DMS 273 treated with DMSO at 0.1 percent for 48 hours (cell line): ENCODE measurements at places on chromosomes 4 and X.
A peak's percentile ranks its signal among the peaks of the same experiment; 100 is the strongest.

- DNase-seq = no peak
These were observed 282.3 kb downstream of the INPP4B start for GRCh38 chr4:142563682-142564291.

- no peak for DNase-seq
These were observed 925.6 kb downstream of the SH3BGRL start for GRCh38 chrX:82127228-82128123.

DNA sequence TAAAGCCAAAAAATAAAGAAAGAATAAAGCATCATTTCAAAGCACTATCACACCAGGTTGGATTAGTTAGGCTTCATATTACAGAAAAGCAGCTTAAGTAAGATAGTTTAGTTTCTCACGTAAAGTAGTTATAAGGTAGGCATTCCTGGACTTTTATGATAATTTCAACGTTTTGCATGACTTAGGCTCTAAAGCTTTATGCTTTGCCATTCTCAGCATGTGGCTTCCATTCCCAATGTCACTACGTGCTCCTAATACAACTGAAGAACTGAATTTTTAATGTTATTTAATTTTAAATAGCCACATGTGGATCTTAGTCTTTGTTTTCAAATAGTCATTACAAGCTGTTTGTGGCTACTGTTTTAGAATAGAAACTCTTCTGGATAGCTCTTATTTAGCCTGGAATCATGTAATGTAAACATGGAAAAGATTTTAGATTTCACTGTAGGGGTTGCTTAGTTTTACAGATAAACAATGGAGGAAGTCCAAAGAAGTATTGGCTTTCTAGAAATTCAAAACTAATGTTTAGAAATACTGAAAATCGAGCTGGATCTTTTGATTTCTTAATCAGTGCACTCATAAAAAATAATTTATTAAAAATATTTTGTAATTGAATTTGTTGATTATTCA lies 710.0 kb downstream of the IL1RAPL1 start:
- no peak for DNase-seq

DNA sequence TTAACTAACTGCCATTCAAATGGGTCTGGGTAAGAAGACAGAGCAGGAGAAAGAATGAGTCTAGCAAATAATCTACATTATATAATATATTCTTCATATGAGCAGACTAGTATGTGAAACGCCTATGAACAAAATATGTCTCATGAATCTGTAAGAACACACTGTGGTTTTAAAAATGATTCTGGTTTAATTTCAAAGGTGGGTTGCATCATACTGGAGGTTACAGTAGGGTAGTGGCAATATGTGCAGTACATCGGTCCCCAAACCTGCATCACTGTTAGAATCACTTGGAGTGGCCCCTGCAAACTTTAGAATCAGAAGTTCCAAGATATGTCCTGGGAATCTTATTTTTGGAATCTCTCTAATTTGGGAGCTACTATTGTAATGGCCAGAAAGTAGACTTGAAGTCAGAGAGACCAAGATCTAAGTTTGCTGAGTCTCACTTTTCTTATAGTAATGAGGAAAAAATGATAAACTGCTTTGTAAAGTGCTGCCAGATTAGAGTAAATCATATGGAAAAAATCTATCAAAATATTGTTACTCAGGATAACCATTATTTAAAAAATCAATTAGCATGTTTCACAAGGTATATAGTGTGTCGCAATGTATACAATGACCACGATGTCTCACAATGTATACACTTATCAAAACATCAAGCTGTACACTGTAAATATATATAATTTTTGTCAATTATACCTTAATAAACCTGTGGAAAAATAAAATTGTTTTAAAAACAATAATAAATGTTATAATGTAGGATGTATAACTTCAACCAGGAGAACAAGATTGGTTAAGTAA lies 37.9 kb upstream of the ARSJ start:
- no peak for DNase-seq

DNA sequence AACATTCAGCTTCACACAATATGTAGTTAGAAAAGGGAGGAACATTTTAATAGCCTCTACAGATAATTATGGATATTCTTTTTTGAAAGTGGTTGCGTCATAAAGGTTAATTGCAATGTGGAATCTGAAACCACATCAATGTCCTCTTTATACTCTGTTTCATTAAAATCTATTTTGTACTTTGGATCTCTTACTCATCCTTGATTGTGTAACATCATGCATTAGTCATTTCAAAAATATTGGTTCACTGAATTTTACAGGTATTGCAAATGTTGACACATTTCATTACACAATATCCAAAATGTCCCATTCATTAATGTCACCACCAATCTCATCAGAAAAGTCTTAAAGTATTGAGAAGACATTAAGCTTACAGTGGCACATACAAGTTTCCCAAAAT lies 62.7 kb upstream of the USP9X start:
- no peak for DNase-seq

DNA sequence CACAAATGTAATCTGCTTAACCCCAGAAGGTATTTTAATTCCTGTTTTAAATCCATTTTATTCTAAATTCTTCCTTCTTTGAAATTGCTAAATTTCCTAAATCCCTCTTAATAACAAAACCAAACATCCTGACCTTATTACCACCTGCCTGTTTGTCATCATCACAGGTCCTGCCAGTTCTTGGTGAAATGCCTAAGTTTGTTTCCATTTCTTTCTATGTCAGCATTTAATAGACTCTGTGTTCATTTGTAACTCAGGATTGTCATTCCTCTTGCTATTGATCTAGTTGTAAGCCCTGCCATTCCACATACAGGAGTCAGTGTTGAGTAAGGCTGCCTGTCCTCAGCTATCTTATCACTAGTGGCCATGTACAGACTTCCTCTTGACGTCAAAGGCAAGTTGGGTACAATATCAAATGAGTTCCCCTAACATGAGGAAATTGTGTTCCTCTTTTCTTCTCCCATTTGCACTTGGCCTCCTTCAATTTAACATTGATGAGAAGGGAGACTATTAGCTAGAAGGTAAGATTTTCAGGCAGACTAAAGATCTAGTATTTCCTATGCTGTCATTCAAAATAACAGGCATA lies 440.1 kb downstream of the AFF2 start:
- no peak for DNase-seq

DNA sequence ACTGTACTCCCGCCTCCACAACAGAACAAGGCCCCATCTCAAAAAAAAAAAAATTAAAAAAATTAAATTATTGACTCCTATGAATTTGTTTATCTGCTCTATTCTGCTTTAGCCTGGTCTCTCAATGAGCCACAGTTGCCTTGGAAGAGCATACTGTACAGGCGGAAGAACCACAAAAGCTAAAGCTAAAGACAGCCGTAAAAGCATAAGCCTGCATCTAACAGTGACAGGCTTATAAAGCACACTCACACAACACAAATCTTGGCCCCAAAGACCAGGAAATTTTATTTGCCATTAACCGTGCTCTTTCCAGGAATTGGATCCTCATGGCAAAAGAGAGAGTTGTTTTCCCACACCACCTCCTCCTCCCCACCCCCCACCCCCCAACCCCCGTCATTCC lies 53.5 kb upstream of the KLF3 start:
- no peak for DNase-seq

DNA sequence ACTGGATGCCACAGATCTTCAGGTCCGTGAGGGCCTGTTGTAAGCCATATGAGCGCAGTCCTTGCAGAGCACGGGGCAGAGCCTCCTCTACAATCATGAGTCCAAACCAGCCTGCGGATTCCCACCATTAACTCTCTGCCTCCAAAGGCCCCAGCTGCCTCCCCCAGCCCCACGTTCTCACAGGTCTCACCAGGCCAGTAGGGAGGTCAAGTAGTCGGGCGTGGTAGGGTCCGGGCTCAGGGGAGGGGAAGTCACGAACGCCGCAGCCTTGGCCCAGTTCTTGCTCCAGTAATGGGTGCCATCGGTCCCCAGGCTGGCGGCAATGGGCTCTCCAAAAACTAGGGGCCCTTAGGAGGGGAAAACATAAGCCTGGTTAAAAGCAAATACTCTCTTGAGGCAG lies 53.6 kb downstream of the CRMP1 start:
- no peak for DNase-seq

GRCh38 chr4:68079928-68080327 lies 49.7 kb downstream of the TMPRSS11F start:
- no peak for DNase-seq

GRCh38 chrX:118724775-118725174 lies 2.6 kb upstream of the IL13RA1 start:
- DNase-seq = no peak

- no peak for DNase-seq
These were observed 73.5 kb upstream of the FHDC1 start for GRCh38 chr4:152862608-152863007.

GRCh38 chrX:45850775-45851433 lies 650.2 kb upstream of the DIPK2B start:
- no peak for DNase-seq

DNA sequence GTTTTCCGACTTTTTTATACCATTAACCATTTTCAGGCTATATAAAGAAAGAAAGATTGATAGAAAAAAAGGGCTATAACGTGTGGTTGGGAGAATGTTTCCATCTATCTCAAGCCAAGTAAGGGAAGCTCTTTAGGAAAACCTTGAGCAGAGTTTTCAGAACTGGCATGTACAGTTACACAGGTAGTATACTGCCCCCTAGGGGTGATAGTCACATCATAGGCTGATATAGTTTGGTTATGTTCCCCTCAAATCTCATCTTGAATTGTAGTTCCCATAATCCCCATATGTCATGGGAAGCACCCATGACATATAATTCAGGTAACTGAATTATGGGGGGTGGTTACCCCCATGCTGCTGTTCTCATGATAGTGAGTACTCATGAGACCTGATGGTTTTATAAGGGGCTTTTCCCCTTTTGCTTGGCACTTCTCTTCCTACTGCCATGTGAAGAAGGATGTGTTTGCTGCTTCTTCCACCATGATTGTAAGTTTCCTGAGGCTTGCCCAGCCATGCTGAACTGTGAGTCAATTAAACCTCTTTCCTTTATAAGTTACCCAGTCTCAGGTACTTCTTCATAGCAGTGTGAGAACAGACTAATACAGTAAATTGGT lies 186.8 kb downstream of the TMA16 start:
- peak; percentile 8 for DNase-seq

DNA sequence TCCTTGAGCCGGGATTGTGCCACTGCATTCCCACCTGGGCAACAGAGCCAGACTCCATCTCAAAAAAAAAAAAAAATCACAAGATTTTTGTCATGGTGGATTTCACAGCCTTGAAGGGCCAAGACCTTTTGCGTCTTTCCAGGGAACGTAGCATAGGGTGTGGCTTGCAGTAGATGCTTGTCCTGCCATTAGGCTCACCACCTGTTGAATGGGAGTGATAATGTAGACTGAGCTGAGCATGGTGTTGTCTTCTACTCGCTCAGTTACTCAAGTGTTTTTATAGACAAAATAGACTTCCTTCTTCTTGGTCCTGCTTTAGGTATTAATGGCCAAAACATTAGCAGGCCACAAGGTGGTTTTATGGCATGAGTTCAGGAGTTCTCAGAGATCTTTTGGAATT lies 40.8 kb downstream of the JADE1 start:
- no peak for DNase-seq

DNA sequence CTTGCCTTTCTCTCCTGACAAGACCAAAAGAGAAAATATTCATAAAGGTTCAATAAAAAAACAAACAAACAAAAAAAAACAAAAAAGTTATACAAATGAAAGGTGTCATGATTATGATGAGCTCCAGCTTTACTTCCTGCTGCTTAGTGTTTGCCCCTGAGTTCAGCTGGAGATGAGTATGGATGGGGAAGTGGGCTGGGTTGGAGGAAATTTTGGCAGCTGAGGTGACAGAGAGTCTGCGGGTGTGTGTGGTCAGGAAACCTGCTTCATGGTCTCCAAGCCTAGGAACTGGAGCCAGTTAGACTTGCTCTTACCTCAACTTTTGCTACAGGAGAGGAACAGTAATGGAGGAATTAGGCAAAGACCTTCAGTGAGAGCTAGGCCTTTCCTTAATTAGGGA lies 4.3 kb upstream of the CYSLTR1 start:
- no peak for DNase-seq

DNA sequence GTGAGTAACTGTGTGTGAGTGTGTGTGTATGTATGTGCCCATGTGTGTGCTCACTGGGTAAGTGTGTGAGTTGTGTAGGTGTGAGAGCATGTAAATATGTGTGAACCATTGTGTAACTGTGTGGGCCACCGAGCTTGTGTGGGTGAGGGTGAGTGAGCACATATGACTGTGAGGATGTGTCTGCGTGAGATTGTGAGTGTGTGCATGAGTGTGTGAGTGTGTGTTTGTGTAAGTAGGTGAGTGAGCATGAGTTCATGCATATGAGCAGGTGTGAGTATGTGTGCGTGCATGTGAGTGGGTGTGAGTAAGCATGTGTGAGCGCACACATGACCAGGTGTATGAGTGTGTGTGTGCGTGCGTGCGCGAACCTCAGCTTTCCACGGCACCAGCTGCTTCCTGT lies 1.4 kb upstream of the ATP2B3 start:
- DNase-seq = no peak

GRCh38 chrX:39331082-39331704 lies 529.9 kb downstream of the MID1IP1 start:
- no peak for DNase-seq

DNA sequence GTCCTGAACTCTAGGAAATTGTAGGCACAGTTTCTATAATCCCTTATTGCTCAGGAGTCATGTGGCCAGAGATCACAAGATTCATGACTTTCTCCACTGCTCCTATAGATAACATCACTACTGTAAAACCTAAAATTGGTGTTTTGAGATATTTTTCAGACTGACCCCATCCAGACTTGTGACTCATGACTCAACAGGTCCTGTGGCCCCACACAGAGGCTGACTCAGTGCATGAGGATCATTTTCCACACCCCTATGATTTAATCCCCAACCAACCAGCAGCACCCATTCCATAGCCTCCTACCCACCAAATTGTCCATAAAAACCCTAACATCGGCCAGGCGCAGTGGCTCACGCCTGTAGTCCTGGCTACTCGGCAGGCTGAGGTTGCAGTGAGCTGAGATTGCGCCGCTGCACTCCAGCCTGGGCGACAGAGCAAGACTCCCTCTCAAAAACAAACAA lies 13.2 kb upstream of the XIAP start:
- no peak for DNase-seq

DNA sequence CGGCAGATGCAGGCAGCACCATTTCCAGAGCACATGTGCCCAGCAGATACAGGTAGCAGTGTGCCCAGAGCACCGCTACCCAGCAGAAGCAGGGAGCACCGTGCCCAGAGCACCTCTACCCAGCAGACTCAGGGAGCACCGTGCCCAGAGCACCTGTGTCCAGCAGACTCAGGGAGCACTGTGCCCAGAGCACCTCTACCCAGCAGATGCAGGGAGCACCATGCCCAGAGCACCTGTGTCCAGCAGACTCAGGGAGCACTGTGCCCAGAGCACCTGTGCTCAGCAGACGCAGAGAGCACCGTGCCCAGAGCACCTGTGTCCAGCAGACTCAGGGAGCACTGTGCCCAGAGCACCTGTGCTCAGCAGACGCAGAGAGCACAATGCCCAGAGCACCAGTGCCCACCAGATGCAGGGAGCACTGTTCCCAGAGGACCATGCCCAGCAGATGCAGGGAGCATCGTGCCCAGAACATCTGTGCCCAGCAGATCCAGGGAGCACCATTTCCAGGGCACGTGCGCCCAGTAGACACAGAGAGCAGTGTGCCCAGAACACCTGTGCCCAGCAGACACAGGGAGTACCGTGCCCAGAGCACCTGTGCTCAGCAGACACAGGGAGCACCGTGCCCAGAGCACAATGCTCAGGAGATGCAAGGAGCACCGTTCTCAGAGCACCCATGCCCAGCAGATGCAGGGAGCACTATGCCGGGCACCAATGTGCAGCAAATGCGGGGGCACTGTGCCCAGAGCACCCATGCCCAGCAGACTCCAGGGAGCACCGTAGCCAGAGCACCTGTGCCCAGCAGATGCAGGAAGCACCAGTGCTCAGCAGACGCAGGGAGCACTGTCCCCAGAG lies 236.4 kb downstream of the DHRSX start:
- no peak for DNase-seq

- DNase-seq = no peak
These were observed 98.1 kb upstream of the VCX3B start for GRCh38 chrX:8366481-8366880.
